ENCODE measurements at places on chromosomes 2 and 18. TPM values are rescaled to one million over a fixed set of nuclear protein-coding genes. Genes with fewer than 3 reads are reported as not detected.
A peak's percentile ranks its signal among the peaks of the same experiment; 100 is the strongest.

GRCh38 chr2:198056836-198057235 is 252.4 kb downstream of the PLCL1 start:
- no peak for DNase-seq
- no peaks in the 10 kb centered on the region for H3K36me3 ChIP-seq
- no peak overlapping the region for H3K4me3 ChIP-seq
- no peaks in the 10 kb centered on the region for H3K4me1 ChIP-seq
- no peaks in the 10 kb centered on the region for H3K27me3 ChIP-seq

DNA sequence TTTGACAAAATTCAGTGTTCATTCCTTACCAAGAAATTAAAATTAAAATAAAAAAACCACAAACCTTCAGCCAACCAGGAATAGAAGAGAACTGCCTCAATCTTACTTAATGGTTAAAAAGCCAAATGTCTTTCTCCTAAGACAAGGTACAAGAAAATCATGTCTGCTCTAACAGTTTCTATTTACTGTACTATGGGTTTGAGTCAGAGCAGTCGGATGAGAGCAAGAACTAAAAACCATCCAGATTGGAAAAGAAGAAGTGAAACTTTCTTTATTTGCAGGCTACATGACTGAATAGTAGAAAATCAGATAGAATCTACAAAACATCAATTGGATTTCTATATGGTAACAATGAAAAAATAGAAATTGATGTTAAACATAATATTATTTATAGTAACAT is 555.5 kb upstream of the TNP1 start:
- H3K4me3 ChIP-seq = no peak overlapping the region
- H3K4me1 ChIP-seq = peaks cover 37% of the 10 kb centered on the region
- no peak for DNase-seq

DNA sequence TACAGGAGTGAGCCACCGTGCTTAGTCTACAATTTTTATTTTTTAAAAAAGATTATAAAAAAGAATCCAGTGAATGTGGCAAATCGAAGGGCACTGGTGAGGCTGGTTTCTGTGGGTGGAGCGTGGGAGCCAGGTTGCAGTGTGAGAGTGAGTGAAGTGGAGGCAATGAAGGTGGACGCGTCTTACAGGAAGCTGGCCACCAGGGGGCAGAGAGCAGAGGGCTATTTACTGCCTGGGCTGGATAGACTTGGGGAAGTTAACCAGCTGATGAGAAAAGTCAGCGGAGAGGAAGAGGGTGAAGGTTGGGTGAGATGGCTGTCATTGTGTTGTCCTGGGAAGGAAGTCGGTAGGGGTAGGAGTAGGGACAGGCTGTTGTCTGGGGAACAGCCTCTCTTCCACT is 6.8 kb downstream of the SCTR start:
- no peaks in the 10 kb centered on the region for H3K36me3 ChIP-seq
- peak; percentile 74 for DNase-seq
- no peaks in the 10 kb centered on the region for H3K27me3 ChIP-seq

GRCh38 chr2:154336201-154336600 is 362.3 kb upstream of the KCNJ3 start:
- H3K27ac ChIP-seq = no peak overlapping the region
- no peaks in the 10 kb centered on the region for H3K4me1 ChIP-seq
- H3K27me3 ChIP-seq = no peaks in the 10 kb centered on the region
- no peak overlapping the region for H3K4me3 ChIP-seq

DNA sequence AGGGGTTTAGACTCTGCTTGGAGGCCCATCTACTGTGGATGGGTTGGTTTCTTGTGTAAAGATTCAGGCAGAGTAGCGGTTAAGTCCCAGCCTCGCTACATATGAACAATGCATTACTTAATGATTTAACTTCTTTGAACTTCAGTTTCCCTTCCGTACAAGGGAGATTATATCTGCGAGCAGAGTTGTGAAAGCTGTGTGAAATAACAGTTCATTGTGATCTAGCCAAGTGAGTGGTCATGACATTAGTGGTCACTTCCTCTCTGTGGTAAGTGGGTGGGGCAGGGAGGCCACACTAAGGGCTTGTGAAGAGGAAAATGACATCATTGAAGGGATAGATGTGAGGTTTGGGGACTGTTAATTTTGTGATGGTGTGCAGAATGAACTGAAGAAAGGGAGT is 14.1 kb upstream of the MEX3C start:
- no peak overlapping the region for H3K4me3 ChIP-seq
- peak; percentile 67 for DNase-seq
- peaks cover 9% of the 10 kb centered on the region for H3K4me1 ChIP-seq
- no peaks in the 10 kb centered on the region for H3K27me3 ChIP-seq
- no peak overlapping the region for H3K27ac ChIP-seq

DNA sequence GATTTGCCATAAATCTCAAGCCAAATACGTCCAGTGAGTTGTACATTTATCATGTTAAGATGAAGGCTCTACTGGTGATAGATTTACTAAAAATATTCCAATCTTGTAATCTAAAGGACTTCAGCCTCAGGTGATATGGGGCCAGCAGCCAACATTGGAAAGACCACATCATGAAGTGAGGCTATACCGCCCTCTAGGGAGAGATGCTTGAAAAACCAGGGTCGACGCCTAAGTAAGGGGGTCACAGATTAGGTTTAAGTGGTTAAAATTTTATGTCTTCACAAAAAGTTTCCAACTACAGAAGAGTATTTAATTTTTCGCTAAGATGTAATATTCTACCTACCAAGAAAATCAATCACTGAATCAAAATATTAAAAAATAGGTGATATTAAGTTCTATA is 33.3 kb downstream of the DOCK10 start:
- no peaks in the 10 kb centered on the region for H3K36me3 ChIP-seq
- no peak for DNase-seq
- H3K27me3 ChIP-seq = no peaks in the 10 kb centered on the region
- no peaks in the 10 kb centered on the region for H3K4me1 ChIP-seq

GRCh38 chr2:232449964-232450363 is 6.0 kb upstream of the ALPI start:
- H3K36me3 ChIP-seq = no peaks in the 10 kb centered on the region
- H3K27ac ChIP-seq = no peak overlapping the region
- H3K4me1 ChIP-seq = no peaks in the 10 kb centered on the region
- H3K27me3 ChIP-seq = no peaks in the 10 kb centered on the region

- H3K27me3 ChIP-seq = no peaks in the 10 kb centered on the region
- no peak overlapping the region for H3K27ac ChIP-seq
- H3K4me3 ChIP-seq = no peak overlapping the region
- H3K4me1 ChIP-seq = peaks cover 7% of the 10 kb centered on the region
- H3K36me3 ChIP-seq = no peaks in the 10 kb centered on the region
These were observed 147.5 kb upstream of the TTC39C start for GRCh38 chr18:23867006-23867405.

DNA sequence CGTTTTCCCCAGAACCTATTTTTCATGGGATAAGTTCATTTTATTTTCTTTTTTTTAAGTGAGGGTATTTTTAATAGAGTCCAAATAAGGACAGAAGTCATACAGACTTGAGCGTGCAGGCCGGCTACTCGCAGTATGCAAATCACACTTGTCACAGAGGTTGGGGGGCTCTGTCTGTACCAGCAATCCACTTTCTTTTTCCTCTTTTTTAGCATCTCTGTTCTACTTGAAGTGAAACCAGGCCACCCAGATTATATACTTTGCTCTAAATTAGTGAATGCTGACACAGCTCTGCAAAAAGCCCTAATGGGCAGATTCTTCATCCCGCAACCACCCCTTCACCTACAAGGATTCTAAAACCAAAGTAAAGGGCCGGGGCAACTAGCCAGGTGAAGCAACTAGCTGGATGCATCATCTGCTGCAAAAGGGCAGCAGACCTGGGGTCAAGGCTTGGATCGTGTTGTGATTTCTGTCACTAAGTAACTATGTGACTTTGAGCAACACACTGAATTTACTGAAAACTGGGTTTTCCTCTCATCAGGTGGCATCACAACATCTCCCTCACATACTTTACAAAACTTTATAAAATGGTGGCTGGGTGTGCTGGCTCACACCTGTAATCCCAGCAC is 18.4 kb downstream of the KDSR start:
- H3K4me3 ChIP-seq = no peak overlapping the region
- H3K27me3 ChIP-seq = no peaks in the 10 kb centered on the region
- H3K4me1 ChIP-seq = no peaks in the 10 kb centered on the region
- no peak for DNase-seq
- peaks cover 100% of the 10 kb centered on the region for H3K36me3 ChIP-seq

DNA sequence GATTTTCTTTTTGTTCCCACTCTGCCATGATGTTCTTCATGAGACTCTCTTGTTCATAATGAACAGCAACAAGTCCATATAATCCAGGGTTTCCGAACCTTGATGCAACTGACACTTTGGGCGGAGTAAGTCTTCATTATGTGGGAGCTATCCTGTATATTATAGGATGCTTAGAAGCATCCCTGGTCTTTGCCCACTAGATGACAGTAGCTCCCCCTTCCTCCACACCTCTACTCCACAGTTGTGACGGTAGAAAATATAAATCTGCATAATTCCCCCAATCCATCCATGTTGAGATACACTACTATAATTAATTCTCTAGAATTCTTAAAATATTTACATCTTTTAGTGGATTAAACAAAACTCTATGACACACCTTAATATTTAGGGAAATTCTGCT is 482.2 kb upstream of the CELF4 start:
- H3K27me3 ChIP-seq = no peaks in the 10 kb centered on the region
- H3K4me1 ChIP-seq = no peaks in the 10 kb centered on the region
- H3K27ac ChIP-seq = no peak overlapping the region
- DNase-seq = no peak

FAP gene
- not detected for total RNA-seq

DYNC1I2 gene
- 494 TPM for total RNA-seq

M1AP gene
- total RNA-seq = 0.18 TPM
